Activated CD4-positive, alpha-beta T cell treated with anti-CD3 and anti-CD28 coated beads, Interleukin-2, amount 50 U/mL, for 1 hour (primary cell): ENCODE measurements at places on chromosomes 16 and 17.

- DNase-seq, result no peak
These were observed 9.4 kb downstream of the CWC25 start for GRCh38 chr17:38815576-38816193.

DNA sequence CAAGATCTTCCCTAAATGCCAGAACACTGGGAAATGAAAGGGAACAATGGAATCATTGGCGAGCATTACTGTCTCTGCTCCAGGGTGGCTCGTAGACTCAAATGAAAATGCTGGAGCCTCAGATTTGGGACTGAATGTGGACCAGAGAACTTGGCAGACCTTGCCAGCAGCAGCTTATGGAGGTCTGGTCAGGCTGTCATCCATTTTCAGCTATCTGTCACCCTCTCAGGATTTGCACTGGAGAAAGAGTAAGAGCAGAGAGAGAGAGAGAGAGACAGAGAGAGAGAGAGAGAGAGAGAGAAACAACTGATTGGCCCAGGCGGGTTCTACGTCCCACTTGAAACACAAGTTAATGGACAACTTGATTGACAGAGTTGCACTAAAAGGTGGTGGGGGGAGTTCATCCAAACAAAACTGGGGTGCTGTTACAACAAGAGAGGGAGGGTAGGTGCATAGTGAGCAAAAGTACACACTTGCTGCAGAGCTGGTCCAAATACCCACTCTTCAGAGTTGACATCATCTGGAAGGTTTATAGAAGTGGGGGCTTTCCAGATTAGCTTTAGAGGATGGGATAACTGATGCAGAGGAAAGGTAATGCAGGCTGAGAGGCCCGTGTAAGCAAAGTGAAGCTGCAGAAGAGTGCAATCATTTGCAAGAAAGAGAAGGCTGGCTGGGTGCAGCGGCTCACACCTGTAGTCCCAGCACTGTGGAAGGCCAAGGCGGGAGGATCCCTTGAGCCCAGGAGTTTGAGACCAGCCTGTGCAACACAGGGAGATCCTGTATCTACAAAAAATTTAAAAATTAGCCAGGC is 16.5 kb upstream of the NSMCE1 start:
- DNase-seq, result no peak

DNA sequence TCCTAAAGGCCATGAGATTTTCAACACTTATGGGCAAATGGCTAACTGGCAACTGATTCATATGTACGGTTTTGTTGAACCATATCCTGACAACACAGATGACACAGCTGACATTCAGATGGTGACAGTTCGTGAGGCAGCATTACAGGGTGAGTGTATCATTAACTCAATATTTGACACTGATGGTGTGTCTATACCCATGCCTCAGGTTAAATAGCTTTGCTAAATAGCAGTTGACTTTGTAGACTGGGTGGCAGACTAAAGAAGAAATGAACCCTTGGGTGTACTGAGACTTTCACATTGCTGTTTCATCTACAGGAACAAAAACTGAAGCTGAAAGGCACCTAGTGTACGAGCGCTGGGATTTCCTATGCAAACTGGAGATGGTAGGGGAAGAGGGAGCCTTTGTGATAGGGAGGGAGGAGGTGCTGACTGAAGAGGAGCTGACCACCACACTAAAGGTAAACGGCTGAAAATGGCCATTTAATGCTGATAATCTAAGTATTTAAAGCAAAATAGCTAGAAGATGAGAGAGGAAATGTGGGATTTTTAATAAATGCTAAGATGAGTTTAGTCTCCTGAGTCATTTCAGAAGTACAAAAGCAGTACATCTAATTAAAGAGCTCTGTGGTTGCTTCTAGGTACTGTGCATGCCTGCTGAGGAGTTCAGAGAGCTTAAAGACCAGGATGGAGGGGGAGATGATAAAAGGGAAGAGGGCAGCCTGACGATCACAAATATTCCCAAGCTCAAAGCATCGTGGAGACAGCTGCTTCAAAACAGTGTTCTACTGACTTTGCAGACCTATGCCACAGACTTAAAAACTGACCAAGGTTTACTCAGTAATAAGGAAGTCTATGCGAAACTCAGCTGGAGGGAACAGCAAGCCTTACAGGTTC is 3.0 kb downstream of the SETD6 start:
- no peak for DNase-seq

- DNase-seq, result no peak
These were observed 941 bp upstream of the MRPS34 start for GRCh38 chr16:1773703-1774447.

DNA sequence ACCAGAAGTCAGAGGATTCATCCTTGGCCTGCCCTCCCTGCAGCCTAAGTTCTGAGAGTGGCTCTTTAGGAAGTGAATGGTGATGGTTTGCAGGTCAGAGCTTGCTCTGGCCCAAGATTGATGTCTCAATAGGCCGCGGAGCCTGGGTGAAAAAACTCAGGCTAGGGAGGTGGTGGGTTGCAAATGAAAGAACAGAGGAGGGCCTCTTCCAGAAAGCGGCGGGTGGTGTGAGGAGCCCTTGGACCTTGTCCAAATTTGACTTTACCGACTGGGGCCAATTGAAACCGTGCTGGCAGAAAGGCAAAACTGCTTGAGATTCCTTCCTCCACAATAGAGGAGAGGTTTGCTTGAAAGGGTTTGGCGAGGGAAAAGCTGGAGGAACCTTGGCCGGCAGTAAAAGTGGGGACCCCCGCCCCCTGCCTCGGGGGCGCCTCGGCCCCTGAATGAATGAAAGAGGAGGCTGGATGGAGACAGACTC is 331.3 kb downstream of the SEC14L1 start:
- no peak for DNase-seq

- peak; percentile 36 for DNase-seq
These were observed 313.1 kb upstream of the TNRC6C start for GRCh38 chr17:77645072-77646045.

DNA sequence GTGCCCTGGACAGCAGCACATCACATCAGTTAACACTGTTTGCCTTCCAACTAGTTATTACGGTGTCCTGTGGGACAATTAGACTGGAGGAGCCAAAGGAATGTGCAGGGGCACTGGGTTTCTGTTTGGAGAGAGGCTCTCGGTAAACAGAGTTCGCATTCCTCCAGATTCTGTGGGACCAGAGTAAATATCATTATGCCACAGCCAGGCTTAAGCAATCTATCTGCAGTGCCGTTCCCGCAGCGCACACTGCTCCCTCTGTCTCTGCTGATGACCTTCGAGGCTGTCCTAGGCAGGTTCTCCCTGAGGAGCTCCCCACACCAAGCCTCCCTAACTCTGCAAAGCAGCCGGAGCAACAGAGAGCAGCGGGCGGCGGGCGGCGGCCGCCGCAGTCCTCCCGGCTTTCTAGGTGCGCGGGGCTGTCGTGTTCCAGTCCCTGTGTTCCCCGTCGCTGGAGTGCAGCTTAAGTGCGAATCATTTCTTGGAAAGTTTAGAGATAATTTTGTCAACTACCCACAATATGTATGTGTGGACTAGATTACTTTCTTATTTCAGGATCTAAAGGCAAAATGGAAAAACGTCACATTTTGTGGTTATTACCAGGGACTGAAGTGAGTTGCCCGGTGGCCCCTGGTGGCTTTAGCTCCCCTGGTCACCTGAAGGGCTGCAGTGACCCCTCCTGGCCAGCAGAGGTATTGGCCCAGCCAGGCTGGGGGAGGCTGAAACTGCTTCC is 43.3 kb downstream of the PGS1 start:
- DNase-seq, result peak; percentile 75

DNA sequence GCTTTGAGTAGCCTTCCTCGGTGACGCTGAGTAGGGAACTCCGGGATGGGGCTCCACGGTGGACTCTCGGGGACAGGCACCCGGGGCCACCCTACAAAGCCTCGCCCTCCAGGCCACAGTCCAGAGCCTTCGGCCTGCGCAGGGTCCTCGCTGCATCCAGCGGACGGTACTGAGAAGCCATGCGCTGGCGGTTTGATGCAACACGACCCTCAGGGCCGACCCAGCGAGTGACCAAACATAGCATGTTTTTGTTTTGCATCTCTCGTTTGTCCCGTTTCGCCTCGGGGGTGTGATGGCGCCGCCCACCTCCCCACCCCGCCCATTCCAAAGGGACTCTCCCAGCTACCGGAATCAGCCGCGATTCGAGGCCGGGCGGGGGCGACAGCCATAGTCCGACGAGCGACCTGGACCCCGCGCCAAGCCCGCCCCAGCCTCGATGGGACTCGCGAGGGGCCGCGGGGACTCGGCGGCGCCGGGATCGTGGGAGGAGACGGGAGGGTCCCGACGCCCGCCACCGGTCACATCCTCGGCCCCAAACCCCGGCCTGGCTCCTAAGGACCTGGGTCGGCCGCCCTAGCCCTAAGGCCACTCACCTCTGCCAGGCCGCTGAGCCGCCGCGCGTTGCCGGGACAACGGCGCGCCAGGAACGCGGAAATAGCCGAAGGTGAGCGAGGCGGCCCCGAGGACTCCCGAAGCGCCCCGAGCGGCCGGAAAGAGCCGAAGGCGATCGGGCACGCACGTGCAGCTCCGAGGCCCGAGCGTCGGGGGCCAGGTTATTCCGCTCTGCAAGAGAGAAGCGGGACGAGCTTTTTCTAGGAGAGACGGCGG is 1.6 kb downstream of the IFT140 start:
- peak; percentile 92 for DNase-seq

- DNase-seq, result no peak
These were observed 20.1 kb upstream of the RNPS1 start for GRCh38 chr16:2287916-2288547.

DNA sequence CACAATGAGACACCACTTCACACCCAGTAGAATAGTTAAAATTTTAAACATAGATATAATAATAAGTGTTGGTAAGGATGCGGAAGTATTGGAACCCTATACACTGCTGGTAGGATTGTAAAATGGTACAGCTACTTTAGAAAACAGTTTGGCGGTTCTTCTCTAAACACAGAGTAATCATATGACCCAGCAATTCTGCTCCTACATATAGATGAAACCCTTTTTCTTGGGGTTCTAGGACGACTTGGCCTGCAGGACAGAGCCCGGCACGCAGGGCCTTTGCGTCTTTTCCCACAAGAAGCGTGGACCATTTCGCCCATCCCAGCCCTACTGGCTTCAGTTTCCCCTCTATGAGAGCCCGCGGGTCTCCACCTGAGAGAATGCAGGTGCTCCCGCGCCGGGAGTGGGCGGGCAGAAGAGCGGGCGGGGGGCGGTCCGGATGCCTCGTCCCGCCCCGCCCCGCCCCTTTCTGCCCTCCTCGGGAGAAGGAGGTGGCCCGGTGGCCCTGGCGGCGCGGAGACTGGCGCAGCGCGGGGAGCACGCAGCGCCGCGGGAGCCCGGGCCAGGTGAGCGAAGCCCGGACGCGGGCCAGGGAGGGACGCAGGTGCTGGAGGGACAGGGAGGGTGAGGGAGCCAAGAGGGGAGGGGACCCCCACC is at the start of gene SDR42E2:
SDR42E2 (plus strand) TSS at position 508 of the 657 bp plus-strand sequence. CDS start 3,077 bp downstream, outside the sequence.
- DNase-seq, result peak; percentile 45

DNA sequence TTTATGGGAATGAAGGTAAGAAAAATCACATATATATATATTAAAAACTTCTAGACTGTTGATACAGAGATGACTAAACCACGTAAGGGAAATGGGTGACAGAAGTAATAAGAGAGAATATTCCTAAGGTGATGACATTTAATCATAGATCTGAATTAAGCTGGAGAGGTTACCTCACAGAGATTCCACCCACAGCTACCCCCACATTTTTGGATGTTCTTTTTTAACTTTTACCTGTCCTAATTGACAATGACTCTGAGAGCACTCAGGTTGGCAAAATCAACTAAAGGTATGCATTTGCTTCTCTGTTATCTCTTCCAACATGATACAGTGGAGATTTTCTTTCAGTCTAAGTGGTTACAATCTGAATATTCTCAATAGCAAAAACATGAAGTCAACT is 1280.6 kb downstream of the CDH11 start:
- DNase-seq, result no peak

- no peak for DNase-seq
These were observed 5.0 kb downstream of the EVPLL start for GRCh38 chr17:18382441-18383078.

DNA sequence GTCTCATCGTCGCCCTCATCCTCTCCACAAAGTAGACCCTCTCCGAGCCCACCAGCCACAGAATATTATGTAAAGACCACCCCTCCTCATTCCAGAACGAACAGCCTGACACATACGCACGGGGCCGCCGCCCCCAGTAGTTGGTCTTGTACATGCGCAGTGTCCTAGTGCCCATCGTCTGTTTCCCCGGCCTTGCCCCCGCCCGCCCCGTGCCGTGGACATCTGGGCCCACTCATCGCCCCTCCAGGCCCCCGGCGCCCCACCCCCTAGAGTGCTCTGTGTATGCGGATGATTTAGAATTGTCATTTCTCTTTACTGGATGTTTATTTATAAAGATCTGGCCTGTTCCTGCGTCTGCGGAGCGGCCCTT is 475 bp upstream of the AMDHD2 start:
- DNase-seq, result no peak

DNA sequence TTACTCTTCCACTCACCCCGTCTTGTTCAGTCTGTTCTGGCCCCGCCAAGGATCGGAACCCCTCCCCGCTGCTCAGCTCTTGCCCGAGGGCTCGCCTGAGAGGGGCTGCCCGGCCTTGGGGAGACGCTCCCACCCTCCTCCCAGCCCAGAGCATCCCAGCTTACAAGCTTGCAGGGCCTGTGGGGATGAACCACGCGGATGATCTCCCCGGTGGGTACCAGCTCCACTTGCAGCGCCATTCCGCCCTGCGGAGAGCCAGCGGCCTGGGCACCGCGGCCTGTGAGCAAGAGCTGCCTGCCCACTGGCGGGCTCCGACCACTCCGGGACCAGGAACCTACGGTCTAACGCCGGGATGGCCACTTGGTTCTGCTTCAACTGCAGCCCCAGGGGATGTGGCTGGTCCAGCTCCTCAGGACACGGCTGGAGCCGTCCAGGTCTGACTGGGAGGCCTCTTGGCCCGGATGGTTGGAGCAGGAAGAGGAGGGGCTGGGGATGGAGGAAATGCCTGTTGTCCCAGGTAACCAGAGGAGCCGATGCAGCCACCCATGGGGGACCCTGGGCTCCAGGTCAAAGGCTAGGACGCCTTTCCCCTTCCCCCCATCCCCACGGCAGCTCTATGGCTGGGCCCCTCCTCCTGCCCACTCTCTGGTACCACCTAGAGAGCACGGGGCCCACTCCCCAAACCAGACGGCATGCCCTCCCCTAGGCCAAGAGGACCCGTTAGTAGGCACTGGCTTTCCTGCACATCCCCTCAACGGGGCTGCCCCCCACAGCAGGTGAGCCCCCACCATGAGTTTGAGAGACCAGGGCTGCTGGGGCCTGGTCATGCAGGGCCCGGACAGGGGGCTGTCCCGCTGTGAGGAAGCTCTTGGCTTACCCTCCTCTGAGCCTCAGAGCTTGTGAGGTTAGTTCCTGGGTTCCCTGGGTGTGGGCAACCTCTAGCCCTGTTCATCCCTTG is at the start of gene MYO1C:
MYO1C (minus strand) TSS at position 438 of the 958 bp plus-strand sequence; CDS start at position 239, 199 bp downstream.
- DNase-seq, result no peak

DNA sequence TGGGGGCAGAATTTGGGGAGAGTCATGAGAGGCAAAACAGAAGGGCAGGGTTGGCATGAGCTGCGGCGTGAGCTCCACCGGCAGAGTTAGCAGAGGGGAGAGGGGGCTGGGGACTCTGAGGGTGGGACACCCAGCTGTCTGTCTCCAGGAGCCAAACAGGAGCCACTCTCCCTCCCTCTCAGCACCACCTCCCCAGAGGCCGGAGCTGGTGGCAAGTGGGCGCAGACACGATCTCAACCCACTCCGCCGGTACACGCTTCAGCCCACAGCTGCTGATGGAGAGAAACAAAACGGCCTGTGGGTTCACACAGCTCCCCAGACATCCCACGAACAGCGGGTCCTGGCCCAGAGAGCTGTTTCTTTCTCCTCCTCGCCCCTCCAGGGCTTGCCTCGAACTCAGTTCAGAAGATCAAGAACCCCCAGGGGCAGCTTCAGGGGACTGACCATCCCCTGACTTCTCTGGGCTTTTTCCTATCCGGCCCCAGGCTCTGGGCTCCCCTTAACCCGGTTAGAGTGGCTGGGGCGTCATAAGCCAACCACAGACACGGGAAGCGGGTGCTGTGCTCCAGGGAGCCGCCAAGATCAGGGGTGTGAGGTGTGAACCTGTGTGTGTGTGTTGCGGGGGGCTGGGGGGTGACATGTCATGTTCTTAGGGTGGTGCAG is 7.6 kb downstream of the RHBDF2 start:
- no peak for DNase-seq
